Left forelimb (tissue), 1 donor: ENCODE measurements at places on chromosomes 12 and 14.

DNA sequence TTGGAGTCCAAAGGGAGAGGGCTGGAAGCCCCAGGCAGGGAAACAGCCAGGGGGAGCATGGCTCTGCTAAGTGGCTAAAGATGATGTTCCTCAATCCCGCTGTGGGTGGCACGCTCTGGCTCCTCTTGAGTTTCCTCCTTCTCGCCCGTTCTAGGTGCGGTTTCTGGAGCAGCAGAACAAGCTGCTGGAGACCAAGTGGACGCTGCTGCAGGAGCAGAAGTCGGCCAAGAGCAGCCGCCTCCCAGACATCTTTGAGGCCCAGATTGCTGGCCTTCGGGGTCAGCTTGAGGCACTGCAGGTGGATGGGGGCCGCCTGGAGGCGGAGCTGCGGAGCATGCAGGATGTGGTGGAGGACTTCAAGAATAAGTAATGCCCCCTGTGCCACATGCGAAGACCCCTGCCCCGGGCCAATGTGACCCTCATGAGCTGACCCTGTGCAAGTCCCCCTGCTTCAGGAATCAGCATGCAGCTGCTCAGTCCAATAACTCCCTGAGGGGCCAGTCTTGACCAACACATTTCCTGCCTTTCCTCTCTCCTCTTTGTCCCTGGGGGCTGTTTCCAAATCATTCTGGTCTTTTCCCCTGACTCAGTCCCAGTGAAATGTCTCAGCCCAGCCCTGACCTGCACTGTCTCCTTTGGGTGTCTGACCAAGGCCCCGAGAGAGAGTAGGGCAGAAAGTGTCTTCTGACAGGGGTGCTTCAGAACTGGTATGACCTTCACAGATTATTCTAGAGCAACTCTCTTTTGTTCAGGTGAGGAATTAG lies 2.1 kb downstream of the KRT7 start:
- peak; percentile 33 for DNase-seq

DNA sequence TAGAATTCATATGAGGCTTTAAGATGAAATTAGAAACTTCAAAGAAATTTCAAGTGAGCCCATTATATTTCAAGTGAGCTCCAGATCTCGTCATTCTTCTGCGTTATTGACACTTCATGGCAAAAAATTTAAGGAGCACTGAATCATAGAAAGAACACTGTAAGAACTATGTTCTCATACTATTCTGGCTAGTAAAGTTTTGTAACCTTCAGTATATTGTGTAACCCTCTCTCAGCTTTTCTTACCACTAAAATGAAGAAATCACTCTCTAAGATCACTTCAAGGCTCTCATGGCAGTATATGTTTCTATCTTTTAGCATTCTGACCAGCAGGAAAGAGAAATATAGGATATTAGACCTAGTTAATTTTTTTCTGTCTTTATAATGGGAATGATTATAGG lies 6.3 kb downstream of the GPHN start:
- DNase-seq, result no peak

GRCh38 chr14:52248057-52248456 lies 19.4 kb upstream of the PTGDR start:
- DNase-seq, result no peak

GRCh38 chr12:130649101-130650045 lies 66.7 kb downstream of the RIMBP2 start:
- no peak for DNase-seq

DNA sequence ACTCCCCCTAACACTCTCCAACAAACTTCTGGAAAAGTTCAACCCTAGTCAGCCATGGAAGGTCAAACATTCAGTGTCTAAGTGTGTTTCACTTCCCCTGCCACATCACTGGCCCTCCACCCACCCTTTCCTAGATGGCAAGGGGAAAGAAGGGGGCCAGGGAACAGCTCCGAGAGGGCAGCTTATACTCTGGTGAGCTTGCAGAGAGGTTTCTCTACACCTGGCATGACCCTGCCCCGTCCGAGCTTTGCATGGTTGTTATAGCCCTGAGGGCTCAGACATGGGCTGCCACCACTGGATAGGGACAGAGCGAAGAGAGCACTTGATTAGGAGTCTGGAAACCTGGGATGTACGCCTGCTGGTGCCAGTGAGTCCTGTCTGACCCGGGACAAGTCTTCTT lies 4.0 kb downstream of the ACVRL1 start:
- no peak for DNase-seq
